ENCODE measurements at places on chromosomes 2 and 18.

GRCh38 chr2:20578895-20579825 is 71.7 kb downstream of the HS1BP3 start:
- DNase-seq, result peak; percentile 98

- no peak for DNase-seq
Observed at GRCh38 chr2:88697370-88698026, 6.0 kb downstream of the RPIA start.

GRCh38 chr2:138964418-138964817 is 184.2 kb upstream of the NXPH2 start:
- no peak for DNase-seq

GRCh38 chr2:26617588-26618083 is 23.5 kb downstream of the CIB4 start:
- no peak for DNase-seq

DNA sequence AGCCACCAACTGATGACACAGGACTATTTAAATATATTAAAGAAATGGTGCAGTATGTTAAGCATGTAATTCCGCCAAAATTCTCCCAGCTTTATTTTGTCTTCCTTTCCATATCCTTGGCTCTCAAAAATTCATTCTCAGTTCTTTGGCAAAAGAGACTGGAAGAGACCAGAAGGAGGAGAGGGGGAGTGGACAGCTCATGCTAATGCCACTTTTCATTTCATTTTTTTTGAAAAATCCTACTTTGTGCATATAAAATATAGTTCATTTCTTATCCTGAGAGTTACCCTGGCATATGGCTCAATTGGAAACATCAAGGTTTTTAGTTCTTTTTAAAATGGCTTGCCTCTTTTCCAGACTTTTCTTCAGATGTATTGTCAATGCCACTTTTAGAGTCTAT is 128.5 kb upstream of the VRK2 start:
- DNase-seq, result no peak

DNA sequence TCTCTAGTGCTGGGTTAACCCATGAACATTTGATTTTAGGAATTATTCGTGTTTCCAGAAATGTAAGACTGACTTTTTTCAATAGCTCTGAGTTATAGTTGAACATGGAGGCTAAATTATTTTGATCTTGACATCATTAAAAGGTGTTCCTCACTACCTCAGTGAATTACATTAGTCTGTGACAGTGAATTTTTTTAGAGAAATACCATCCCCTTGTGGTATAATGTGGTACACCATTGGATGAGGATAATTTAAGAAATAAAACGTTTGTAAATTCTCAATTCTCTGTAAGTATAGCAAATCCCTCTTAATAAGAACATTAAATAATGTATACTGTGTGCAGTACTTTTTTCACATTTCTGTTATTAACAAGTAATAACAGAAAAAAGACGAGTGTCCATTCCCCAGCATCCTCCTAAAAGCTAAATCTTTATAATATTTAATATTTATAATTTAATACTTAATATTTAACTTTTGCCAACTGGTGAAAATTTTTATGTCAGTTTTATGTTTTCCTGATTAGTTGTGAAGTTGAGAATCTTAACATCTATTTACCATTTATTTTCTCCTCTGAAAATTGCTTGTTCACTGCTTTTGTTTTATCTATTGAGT is 70.3 kb upstream of the CWC22 start:
- no peak for DNase-seq

GRCh38 chr2:123777116-123777515 is 248.0 kb upstream of the CNTNAP5 start:
- DNase-seq, result no peak

DNA sequence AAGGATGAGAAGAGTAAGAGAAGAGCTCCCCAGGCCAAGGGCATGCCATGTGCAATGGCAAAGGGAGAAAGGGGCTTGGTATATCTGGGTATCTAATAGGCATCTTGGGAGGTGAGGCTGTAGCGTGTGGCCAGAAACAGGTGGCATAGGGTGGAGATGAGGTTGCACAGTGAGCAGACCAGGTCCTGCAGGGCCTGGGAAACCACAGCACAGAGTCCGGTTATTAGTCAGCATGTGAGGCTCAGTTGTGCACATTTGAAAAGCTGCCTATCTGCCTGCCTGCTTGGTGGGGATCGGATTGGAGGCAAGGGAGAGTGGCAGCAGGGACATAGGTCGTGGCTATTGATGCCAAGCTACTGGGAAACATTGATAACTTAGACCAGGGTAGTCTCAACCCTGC is 190.6 kb downstream of the TPGS2 start:
- no peak for DNase-seq

DNA sequence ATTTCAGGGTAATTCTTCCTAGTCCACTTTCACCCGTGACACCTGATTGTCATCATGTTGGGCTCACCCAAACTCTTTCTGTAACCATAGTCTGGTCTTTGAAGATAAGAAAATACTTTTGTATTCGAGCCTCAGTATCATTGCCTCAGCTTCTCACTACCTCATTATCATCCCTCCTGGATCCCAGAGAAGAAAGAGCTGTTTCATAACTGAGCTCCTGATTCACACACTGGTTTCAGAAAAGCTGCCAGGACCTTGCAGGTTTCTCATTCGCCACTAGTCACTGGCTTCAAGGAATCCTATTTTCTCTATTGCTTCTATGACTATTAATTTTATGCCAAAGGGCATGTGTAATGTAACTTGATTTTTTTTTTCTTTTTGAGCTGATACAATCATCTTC is 2.9 kb upstream of the CRIM1 start:
- no peak for DNase-seq

DNA sequence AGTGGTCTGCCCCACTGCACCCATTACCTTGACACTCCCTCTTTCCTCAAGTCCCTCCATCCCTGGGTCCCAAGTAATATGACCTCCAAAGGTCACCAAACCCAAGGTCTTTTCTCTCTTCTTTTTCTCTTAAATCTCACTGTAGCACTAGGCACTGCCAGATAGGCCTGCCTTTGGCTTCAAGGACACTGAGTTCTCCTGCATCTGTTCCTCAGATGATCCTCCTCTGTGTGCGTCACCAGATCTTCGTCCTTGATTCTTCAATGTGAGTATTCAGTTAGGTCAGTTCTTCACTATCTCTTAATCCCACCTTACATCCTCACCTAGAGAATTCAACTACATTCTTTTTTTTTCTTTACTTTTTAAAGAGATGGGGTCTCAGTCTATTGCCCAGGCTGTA is 249.2 kb downstream of the NBAS start:
- no peak for DNase-seq

- DNase-seq, result no peak
Observed at GRCh38 chr2:172745636-172746035, 10.0 kb downstream of the RAPGEF4 start.

- no peak for DNase-seq
Observed at GRCh38 chr2:31255911-31256571, 22.1 kb downstream of the EHD3 start.

DNA sequence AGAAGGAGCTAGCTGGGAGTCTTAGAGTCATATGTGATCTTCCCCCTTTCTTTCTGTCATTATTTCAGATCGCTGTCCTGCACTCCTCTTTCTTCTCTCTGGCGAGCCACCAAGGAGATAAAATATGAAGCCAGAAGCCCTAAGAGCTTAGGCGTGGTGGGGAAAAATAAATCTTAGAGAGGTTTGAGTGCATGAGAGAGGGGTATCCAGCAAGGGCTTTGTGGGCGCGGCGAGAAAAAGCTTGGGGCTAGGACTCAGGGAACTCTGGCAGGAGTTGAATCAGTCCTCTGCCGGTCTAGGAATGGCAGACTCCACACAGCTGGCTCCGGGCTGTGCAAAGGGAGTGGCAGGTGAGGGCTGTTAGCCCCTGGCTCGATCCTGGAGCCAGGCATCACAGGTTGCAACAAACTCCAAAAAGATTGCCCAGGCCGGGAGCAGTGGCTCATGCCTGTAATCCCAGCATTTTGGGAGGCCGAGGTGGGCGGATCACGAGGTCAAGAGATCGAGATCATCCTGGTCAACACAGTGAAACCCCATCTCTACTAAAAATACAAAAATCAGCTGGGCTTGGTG is 20.1 kb upstream of the IGFBP5 start:
- DNase-seq, result no peak

DNA sequence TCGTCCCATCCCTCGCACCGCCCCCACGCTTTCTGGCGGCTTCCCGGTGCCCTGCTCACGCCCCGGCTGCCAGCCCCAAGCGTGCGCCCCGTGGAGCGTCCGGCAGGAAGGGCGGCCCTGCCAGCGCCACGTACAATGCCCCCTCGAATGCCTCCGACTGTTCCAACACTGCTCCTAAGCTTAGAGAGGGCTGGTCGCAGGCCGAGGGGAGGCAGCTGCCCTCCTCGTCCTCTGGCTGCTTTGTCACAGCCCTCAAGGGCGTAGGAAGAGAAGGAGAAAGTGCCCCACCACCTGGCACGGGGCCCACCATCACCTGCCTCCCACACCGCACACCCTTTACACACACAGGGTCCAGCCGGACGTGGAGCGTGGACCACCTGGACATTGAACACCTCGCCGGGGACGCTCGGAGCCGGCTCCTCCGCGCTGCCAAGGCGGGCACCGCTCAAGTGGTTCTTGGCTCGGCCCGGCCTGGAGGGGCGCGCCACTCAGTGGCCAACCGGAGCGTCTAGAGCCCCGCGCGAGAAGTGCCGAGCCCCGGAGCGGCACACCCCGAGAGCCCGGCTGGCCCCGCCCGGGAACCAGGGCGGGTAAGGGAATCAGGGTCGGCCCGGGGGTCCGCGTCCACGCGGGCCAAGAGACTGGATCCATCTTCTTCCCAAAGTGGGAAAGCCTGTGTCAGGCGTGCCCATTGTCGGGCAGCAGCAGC is 830 bp downstream of the DNER start:
- DNase-seq, result no peak

- no peak for DNase-seq
Observed at GRCh38 chr2:65450810-65451209, 18.4 kb upstream of the SPRED2 start.

DNA sequence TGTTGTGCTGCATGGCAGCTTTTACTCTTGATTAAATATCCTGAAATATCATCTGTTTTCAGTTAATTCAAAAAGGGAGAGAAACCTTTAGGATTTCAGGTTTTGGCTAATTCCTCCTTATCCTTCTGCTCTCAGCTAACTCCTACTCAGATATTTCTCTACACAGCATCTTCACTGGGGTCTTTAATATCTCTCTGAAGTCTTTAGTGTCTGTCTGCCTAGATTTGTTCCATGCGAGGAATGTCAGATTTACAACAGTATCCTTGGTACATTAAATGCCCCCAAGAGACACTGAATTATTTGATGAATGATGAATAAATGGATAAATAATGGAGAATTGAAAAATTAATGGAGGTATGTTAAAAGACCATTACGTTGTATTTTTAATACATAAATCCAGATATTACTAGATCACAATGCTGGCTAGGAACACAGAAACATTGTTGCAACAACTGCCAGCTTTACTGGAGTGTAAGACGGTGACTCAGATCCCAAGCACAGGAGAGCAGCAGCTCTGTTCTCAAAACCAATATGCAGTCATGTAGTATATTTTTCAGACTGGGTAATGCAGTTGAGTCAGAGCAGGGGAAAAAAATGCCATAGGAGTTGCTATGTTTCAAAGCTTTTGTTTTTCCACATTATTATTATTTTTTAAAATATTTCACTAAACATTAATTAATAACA is 388.0 kb upstream of the SYT4 start:
- no peak for DNase-seq

GRCh38 chr2:21415234-21415633 is 291.5 kb downstream of the TDRD15 start:
- DNase-seq, result peak; percentile 31

DNA sequence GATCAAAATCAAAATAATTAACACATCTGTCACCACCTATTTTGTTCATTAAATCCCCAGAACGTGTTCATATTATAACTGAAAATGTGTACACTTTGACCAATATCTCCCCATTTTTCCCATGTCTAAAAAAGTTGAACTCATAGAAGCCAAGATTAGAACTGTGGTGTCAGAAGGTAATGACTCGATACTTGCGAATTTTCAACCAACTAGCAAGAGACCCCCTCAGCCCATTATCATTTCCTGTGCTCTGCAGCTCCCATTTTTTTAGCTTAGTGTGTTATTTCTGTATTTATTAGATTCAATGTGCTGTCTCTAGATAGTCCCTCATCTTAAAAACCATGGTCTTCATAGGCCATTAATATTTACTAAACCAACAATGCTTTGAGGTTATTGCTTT is 248.7 kb upstream of the PIK3C3 start:
- DNase-seq, result no peak
